ENCODE measurements at places on chromosomes 7 and 10.

- DNase-seq, result peak; percentile 89
These were observed at the start of gene GATAD1 for GRCh38 chr7:92447345-92448204. TSS of gene GATAD1 (plus strand) at chr7:92447482. CDS start at chr7:92447730, 248 bp downstream.

- DNase-seq, result no peak
These were observed 175.5 kb upstream of the ITGB1 start for GRCh38 chr10:33133557-33133956.

DNA sequence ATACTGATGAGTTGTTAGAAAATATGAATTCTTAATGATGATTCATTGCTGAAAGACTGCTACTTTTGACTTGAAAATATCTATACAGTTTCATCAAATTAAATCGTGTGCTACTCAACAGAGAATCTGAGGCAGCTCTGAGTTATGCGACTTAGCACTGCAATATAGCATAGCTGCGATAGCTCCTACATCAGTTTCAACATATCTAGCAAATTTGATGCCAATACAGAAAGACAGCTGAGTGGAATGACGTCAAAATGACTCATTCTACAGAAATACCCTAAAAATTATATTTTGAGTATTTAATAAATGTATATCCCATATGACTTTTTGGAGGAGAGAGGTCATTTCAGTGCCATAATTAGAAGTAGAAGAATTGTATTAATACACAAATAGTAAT, 1.1 kb upstream of the TARP start:
- DNase-seq, result no peak

- no peak for DNase-seq
These were observed 44.7 kb downstream of the IMMP2L start for GRCh38 chr7:111517549-111517951.

GRCh38 chr7:89934101-89934500, 220.2 kb upstream of the STEAP1 start:
- no peak for DNase-seq

DNA sequence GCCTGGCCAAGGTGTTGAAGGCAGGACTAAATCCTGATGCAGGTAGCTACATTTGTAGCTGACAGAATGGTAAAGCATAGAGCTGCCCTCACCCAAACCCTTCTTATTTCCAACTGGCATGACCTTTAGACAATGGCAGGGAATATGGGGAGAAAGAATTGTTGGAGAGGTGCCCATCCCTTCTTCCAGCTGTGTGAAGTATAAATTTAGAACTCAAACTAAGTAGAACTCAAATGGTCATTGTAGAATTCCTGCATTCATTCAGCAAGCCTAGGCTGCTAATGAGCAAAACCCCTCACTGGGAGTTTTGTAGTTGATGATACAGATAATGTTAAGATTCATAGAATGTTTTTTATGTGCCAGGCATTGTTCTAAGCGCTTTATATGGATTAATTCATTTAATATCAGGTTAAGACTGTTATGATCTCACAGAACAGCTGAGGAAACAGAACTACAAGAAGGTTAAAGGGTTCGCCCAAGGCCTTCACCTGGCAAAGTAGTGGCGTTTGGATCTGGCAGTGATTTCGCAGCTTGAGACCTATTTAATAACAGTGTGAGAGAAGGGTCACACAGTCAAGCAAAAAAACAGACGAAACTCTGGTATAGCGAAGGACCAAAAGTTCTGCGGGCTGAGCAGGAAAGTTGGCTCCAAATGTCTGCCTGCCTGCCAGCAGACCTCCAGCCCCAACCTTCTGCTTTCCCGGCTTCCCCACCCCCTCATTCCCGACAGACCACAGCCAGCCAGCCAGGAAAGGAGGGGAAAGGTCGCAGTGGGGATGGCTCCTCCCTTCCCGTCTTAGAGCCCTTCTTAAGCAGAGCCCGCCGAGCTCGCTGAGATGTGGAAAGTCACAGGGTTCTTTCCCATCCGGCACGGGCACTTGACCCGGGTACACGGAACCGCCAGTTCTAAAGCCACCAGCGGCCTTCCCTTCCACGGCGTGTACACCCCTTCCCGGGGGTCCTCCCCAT, 1.6 kb upstream of the HILPDA start:
- DNase-seq, result no peak

DNA sequence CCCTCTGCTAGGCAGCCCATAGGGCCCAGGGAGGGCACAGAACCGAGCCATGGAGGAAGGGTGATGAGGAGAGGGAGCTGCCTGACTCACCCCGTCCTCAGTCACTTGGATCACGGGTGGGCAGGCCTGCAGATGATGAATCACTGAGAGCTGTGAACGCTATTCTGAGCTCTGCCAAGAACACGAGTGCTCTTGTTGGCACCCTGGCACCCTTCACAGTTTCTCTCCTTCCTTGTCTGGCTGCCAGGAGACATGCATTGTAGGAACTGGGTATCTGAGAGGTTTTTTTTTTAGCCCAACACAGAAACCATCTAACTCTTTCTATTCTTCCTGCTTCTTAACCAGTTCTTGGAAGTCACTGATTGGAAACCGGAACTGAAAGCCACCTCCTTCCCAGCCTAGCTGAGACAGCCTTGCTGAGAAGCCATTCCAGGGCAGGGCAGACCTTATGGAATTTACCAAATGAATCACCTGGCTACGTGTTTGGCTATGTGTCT, 82.1 kb downstream of the SLC37A3 start:
- peak; percentile 58 for DNase-seq

DNA sequence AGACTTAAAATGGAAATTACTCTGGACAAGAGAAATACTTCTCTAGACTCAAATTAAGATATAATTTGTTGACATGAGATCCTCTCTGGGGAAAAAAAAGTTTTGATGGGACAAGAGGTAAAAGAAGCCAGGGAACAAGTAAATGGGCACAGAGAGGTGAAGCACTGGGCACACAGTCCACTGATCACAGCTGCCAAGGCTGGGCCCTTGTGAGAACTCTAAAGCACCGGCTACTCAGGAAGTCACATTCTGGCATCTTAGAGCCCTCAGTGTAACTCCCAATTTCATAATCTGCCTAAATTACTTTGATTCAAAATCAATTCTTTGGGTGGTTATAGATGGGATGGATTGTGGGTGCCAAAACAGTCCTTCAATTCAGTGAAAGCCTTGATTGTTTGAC, 123.2 kb upstream of the CACNA2D1 start:
- no peak for DNase-seq

- DNase-seq, result no peak
These were observed 220.5 kb downstream of the DNAJB6 start for GRCh38 chr7:157557263-157557662.

DNA sequence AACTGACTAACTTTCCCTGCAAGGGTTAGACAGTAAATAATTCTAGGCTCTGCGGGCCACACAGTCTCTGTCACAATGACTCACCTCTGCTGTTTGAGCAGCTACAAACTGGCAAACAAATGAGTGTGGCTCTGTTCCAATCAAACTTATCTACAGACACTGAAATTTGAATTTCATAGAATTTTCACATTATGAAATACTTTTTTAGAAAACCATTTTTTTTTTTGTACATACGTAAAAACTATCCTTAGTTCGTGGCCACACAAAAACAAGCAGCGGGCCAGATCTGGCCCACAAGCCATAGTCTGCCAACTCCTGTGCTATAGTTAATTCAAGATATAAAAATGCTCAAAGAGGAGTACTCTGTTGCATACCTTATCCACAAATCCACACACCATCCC, 32.6 kb downstream of the PIP4K2A start:
- peak; percentile 50 for DNase-seq

DNA sequence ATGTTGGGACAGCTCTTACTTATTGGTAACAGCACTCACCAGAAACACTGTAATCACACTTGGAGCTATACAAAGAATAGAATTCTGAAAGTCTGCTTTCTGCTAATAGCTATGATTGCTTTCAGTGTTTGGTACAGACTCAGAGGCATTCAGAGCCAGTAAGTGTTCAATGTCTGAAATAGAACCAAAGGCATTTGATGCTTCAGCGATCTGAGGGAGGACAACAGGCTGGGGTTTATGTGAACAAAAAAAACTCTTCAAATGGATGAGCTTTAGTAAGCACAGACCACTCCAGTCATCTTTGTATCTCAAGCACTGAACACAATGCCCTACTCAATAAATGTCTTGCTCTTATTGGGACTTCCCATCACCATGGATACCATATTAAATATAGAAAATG, 322.8 kb upstream of the GRM3 start:
- DNase-seq, result no peak

GRCh38 chr10:120422457-120422856, 34.6 kb upstream of the PLPP4 start:
- DNase-seq, result no peak

- no peak for DNase-seq
These were observed 11.9 kb downstream of the ERCC6 start for GRCh38 chr10:49527061-49527460.

GRCh38 chr7:22302951-22303423, 54.0 kb downstream of the RAPGEF5 start:
- no peak for DNase-seq

DNA sequence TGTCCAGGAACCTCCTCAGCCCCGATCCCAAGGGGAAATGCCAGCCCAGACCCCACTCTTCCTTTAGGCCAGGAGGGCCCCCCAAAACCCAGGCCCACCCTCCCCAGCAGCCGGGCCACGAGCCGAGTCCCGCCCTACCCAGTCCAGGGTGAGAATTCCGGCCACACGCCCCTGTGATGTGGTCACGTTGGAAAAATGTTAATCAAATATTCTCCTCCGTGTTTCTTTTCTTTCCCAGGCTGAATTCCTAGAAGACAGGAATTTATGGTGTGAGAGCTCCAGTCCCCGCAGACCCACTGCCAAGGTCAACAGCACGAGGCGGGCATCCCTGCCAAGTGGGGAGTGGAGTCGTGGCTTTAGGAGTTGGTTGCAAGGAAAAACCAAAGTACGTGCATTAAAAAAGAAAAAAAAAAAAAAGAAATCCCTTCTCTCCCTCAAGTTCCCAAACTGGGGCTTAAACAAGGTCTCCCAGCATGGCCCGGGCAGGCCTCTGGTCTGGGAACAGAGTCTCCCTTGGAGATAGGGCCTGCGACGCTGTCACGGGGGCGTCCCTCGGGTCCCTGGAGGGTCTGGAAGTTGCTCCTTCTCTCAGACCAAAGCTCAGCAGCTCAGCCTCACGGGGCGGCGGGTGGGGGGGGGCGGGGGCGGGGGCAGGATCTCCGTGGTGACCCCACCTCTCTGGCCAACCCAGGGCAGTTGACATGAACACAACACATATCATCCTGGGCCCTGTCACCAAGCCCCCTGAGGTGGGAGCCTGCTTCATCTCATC, 28.1 kb upstream of the ELN start:
- DNase-seq, result peak; percentile 50

DNA sequence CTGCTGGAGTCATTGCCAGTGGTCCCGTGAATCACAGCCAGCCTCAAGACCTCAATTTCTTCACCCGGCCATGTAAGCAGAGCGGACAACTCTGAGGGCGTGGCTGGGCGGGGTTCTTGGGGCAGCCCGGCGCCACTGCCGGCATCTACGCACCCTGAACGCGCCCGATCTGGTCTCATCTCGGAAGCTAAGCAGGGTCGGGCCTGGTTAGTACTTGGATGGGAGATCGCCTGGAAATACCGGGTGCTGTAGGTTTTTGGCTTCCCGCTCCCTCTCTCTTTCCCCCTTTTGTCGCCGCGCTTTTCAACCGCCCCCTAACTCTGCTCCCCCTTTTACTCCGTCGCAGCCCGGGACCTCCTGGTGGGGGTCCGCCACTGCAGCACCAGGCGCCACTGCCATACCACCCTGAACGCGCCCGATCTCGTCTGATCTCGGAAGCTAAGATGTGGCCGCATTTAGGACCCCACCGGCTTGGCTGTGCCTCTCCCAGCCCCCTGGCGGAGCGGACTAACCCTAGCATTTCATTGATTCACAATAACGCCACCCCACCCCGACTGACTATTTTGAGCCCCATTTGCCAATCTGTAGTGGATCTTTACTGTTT, 25.3 kb downstream of the GARIN1A start:
- DNase-seq, result no peak

DNA sequence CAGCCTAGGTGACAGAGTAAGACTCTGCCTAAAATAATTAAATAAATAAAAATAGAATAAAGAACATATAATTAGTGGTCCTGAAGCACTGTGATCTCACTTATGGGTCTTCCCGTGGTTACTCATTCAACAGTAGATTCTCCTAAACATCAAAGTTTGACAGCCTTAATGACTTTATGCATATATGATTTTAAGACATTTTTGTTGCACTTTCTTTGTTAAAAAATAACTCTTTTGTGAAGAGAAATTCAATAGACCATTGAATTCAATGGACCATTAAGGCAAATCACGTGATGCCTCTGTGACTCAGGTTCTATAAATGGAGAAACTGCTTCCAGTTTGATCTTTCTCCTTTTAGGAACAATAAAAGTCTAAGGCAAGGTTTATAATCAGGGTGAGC, 59.6 kb downstream of the ATOH7 start:
- no peak for DNase-seq

- no peak for DNase-seq
These were observed 39.3 kb downstream of the INSIG1 start for GRCh38 chr7:155336812-155337602.

GRCh38 chr7:149719050-149719899, 54.1 kb downstream of the ZNF467 start:
- no peak for DNase-seq

GRCh38 chr10:65273115-65273514, 1652.7 kb upstream of the LRRTM3 start:
- no peak for DNase-seq

GRCh38 chr7:74535951-74536356, 82.2 kb downstream of the GTF2IRD1 start:
- no peak for DNase-seq

All from LNCaP clone FGC (cell line).